ENCODE measurements at places on chromosomes 13 and 19. TPM values are rescaled to one million over a fixed set of nuclear protein-coding genes. Genes with fewer than 3 reads are reported as not detected.

DNA sequence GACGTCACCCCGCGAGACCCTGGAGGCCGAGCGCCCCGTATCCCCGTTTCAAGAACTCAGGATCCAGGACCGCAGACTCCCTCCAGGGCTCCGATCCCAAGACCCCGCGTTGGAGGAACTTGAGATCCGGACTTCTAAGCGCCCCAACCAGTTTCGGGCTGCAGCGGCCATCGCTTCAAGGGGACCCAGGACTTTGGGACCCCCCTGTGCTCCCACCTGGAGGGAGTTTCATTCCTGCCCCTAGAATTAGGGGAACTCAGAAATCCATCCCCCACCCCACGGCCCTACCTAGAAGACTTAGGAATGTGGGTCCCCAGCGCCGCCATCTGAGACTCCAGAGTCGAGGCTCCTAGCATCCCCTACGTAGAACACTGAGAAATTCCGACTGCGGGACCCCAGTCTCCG is 400 bp downstream of the PLEKHG2 start:
- no peak for DNase-seq
- H3K4me1 ChIP-seq = peaks cover 21% of the 10 kb centered on the region
- H3K27me3 ChIP-seq = no peaks in the 10 kb centered on the region
- H3K36me3 ChIP-seq = peaks cover 14% of the 10 kb centered on the region
- H3K27ac ChIP-seq = peak overlapping the region; percentile 83
- H3K4me3 ChIP-seq = peak overlapping the region; percentile 97

GRCh38 chr13:53020764-53021335 is 7.8 kb upstream of the OLFM4 start:
- no peaks in the 10 kb centered on the region for H3K4me1 ChIP-seq
- no peaks in the 10 kb centered on the region for H3K36me3 ChIP-seq
- no peaks in the 10 kb centered on the region for H3K27me3 ChIP-seq
- H3K4me3 ChIP-seq = no peak overlapping the region

GRCh38 chr19:10977742-10978092 is 16.9 kb downstream of the SMARCA4 start:
- no peaks in the 10 kb centered on the region for H3K27me3 ChIP-seq
- no peak overlapping the region for H3K4me3 ChIP-seq
- no peak for DNase-seq
- H3K36me3 ChIP-seq = no peaks in the 10 kb centered on the region

The GIPR gene
- total RNA-seq = 1.3 TPM

The WASF3 gene
- 40.1 TPM for total RNA-seq
